ENCODE measurements at places on chromosomes 11 and 22.

GRCh38 chr11:88454881-88455280 is 117.3 kb upstream of the CTSC start:
- DNase-seq: no peak

DNA sequence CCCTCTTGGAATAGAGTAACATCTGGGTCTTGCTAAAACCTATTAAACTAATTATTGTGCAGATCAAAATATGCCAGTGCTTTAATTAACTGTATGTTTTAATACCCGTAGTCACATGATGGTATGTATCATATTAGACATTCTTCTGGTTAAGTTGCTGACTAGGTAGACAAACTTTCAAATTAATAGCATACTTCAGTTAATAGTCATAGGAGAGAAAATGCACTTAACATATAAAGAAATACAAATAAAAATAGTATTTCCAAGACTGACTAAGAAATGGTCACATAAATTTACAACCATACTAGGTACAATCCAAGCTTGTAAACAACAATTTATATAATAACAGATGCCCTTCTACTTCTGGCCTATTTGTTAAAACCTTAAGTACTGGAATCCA is 7.6 kb upstream of the EXPH5 start:
- DNase-seq: no peak

DNA sequence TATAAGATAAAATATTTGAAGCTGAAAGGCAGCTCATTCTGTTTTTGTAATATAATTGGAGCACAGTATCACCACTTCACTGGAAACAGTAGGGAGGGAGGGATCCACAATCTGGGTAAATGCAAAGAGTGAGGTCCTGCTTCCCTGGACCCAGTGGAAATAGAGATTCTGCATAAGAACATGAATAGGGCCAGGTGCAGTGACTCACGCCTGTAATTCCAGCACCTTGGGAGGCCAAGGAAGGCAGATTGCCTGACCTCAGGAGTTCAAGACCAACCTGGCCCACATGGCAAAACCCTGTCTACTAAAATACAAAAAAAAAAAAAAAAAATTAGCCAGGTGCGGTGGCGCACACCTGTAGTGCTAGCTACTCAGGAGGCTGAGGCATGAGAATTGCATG is 143.7 kb downstream of the DBX1 start:
- DNase-seq: no peak

- no peak for DNase-seq
Observed at GRCh38 chr22:35620624-35621251, 3.6 kb upstream of the MB start.

DNA sequence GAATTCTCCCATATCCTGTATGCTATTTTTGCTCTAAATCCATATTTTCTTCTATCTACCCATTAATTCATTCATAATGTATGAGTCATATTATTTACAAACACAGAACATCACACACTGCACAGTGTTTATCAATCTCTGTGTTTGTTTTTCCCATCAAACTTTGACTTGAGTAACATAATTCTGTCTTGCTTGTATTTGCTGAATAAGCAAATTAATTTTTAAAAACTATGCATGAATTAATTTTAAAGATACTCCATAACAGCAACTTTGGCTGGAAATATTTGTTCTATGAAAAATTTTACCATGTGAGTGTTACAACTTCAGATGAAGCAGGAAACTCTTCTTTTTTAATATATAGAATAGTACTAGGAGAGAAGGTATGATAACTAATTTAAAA is 275.6 kb downstream of the GRM5 start:
- no peak for DNase-seq

DNA sequence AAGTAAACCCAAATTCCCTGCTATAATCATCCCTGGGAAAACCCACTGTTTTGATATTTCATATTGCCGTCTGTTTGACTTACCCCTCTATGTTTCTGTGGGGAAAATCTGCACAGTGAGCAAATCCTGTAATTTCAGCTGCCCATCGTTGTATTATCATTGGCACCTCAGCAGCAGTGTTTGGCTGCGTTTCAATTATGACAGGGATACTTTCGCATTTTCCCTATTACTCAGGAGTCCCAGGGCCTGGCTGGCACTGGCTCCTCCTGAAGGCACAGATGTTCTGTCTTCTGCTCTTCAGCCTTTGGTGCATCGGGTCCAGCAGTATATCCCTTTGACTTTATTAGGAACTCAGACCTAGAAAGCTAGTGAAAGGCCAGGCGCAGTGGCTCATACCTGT is 12.2 kb upstream of the MMP12 start:
- DNase-seq: no peak

DNA sequence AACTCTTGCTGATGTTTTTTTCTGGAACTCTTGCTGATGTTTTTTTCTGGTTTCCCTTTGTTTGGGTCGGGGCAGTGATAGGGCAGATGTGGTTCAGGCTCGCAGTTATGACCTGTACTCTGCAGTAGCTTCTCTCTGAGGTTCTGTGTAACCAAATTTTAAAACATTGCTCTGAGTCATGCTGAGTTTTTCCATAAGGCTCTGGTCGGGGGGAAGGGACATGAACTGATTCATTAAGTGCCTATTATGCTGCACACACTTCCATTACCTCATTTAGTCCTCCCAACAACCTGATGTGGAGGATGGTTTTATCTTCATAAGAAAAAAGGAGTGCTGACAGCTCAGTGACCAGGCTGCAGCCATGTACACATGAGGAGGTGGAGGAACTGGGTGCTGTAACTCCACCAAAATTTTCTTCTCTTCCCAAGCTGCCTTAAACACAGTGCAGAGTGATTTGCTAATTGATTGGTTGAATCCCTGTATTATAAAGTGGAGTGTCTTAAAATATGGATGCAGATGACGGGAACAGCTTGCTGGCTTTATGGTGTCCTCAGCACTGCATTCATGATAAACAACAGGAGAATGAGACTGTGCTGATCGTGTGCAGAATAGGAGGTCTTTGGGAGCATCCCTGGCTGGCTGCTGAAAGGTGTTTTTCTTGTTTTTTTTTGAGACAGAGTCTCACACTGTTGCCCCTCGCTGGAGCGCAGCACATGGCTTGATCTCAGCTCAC is 19.1 kb downstream of the TNRC6B start:
- peak; percentile 36 for DNase-seq

GRCh38 chr11:12721816-12722604 is 47.8 kb downstream of the TEAD1 start:
- DNase-seq: no peak

DNA sequence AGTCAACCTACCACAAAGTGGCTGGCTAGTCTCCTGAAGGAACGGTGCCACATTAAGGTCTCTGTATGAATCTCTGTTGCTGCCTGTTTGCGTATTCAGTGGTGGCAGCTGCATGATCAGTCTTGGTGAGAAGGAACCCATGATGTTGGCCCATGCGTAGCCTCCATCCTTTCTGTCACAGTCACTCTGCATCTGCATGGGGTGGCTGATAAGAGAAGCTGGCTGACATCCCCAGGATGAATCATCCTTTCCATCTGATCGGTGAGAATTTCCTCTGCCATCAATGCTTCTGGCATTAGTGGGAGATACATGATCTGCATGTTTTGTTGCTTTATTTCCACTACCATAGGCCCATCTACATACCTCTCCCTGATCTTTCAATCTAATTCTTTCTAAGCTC is 199.0 kb upstream of the NECTIN1 start:
- no peak for DNase-seq

DNA sequence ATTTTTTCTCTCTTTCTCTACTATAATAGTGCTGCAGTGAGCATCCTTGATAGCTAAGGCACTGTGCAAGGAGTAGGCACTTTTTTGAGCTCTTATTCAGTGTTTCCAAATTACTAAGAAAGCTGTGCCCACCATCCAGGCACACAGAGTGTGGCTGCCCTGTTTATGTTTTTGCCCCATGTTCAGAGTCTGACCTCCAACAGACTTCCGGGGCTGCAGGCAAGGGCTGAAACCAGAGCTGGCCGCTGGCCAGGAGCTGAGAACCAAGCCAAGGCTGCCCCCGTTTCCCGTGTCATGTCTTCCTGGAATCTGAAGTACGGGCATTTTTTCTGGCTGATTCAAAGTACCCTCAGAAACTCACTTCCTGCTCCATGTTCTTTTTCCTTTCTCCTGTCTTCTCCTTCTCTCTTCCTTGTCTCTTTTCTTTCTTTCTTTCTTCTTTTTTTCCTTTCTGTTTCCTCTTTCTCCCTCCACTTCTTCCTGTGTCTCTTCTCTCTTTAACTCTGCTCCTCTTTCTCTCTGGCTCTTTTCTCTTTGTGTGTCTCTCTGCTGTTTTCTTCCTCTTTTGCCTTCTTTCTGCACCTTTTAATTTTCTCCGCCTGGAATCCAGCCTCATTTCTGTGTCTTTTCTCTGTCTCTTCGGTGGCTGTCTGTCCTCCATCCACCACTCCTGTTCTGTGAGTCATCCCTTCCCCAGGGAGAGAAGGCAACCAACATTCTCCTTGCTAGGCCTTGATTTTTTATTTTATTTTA is 17.0 kb upstream of the KCTD14 start:
- DNase-seq: peak; percentile 14

DNA sequence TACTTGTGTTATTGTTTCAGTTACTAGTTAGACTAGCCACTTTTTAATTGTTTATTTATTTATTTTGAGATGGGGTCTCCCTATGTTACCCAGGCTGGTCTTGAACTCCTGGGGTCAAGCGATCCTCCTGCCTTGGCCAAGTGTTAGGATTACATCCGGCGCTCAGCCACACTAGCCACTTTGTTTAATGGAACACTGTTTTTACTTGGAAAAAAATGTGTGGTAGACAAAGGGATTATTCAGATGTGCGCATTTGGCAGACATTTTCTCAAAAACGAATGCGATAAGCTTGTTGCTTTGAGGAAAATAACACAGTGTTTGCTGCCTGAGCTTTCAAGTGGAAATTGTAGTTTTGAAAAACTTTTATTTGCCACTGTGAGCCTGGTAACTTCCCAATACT is 51.0 kb downstream of the CTNND1 start:
- no peak for DNase-seq

DNA sequence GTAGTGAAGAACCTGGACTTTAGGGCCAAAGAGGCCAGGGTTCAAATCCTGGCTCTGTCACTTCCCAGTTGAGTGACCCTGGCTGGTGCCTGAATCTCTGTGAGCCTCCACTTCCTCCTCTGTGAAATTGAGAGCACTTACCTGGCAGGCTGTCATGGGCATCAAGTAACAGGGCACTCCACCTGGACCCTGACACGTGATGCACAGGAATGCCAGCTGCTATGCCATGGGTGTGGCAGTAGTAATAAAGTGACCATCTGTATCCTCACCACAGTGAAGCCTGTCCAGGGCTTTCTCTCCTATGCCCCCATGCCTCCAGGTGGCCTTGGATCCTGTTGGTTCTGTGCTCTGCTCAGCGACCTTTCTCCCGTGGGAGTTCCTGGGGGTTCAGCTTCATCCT is 29.8 kb upstream of the PPP6R3 start:
- no peak for DNase-seq

All from stimulated activated CD4-positive, alpha-beta T cell treated with anti-CD3 and anti-CD28 coated beads, Interleukin-15, amount 100 ng/mL, for 48 hours (primary cell).